Dorsolateral prefrontal cortex (tissue), 122 donors: ENCODE measurements at places on chromosomes 6 and 20. TPM values are rescaled to one million over a fixed set of nuclear protein-coding genes. Genes with fewer than 3 reads are reported as not detected.

- no peak for DNase-seq
These were observed 27.8 kb downstream of the CCN2 start for GRCh38 chr6:131923356-131923755.

GRCh38 chr20:33298391-33298790, 15.4 kb downstream of the BPIFB1 start:
- no peak for DNase-seq

DNA sequence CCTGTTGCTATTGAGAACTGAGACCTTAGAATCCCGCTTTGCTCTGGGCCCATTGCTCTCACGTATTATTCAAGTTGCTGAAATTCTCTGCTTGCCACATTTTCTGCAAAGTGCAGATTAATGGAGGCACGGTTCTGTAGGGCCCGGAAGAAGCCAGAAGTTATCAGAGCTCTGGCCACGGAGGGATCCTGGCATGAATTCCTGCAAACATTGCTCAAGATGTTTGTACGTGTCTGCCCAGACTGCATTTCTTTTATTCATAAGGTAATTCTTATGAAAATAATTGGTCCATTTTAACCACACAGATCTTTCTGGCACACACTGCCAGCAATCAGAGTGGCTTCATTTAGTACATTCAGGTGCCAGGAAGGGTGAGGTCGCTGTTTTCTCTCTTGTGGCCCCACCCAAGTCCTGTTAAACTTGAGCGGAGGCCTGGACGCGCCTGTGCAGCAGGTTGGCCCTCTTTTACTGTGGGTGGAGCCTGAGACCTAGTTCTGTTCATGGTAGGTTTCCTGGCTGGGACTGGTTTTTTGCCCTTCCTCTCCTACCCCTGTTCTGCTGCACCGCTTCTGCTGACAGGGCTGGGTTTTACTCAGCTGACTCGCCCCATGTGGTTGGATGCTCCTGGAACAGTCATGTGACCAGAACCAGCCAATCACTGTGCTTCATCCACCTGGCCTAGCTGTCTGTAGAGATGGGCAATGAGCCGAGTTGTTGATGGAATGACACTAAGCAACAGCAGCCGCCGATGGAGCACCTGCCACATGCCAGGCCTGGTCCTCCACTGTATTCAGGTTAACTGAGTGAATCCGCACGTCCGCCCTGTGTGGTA, 230.2 kb downstream of the CDH4 start:
- DNase-seq: no peak

DNA sequence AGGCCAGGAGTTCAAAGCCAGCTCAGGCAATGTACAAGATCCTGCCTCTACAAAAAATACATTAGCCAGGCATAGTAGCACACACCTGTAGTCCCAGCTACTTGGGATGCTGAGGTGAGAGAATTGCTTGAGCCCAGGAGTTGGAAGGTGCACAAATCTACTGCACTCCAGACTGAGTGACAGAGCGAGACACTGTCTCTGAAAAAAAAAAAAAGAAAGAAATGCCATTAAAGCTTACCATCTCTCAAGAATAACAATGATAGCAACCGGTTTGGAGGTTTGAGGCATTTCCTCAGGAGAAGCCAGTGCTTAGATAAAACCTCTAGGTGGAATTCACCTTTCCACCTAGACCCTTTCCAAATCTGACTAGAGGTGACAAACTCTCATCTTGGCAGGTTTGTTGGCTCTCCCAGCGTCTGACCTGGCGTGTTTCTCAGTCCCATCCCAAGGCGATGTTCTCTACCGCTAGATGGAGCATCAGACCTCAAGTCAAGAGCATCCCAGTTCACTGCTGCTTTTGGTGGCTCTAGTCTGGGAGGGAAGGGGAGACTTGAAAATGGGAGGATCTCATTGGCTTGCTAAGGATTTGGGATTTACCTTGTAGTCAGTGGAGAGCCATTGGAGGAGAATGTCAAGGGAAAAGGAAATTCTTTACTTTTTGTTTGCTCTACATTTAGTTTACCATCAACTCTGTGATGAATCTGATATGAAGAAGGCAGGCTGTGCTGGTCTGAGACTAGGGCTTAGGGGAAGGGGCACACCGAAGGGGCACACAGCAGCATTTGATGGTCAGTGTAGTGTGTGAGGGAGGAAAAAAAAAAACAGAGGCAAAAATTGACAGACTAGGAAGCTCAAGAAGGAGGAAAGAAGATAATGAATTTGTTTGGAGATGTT, 67.9 kb downstream of the NCOA7 start:
- DNase-seq: peak; percentile 51

DNA sequence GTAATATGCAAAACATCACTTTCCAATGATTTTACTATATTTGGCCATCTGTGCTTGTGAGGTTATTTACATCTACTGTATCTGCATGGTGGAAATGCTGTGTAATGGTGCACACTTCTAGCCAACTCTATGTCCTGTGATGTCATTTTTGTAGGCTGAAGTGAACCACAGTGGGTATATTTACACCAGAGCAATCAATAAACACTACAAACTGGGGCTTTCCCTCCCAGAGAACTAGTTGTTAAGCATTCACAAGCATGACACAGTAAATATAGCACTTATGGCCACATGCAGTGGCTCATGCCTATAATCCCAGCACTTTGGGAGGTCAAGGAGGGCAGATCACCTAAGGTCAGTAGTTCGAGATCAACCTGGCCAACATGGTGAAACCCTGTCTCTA, 4.9 kb downstream of the SLC22A2 start:
- DNase-seq: no peak

GRCh38 chr6:105810105-105810921, 275.8 kb upstream of the PRDM1 start:
- no peak for DNase-seq

DNA sequence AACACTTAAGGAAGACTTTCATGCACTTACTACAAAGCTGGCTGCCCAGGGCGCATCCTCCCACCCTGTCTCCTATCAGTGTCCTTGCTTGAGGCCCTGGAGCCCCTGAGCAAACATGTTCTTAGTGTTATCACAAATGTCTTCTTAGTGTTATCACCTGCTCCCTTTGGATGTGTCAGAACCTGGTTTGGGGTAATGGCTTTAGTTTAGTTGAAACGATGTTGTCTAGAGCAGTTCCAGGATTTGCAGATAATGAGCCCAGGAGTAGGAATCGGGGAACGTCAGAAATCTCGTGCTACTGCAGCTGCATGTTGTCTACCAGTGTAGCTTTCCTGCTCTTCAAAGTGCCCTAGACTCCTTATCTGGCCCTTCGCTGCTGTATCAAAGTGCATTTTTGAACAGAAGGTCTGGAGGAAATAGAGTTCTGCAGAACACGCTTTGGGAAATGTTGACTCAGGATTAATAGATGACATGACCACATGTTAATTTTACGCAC, 69.6 kb downstream of the PHACTR2 start:
- DNase-seq: no peak

GRCh38 chr6:29696147-29697125, 15.5 kb upstream of the ZFP57 start:
- peak; percentile 46 for DNase-seq

DNA sequence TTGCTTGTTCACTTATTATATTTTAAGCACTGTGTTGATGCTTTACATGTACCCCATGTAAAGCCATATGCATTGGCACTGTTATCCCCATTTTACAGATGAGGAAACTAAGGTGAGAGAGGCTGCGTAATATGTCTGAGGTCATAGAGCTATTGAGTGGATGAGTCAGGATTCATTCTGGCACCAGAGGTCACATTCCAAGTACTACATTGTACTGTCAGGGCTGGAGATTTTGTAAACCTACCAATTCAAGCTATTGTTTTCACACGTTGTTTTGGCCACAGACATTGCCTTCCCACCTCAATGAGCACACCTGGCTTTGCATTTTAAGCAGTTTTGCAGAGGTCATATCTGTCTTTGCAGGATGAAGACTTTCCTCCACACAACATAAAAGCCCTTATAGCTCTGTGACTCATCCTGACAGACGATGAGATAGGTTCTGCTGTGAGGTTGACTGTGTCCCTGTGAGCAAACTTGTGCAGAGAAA, 33.2 kb downstream of the ANKS1A start:
- no peak for DNase-seq

- no peak for DNase-seq
These were observed 45.3 kb downstream of the PDSS2 start for GRCh38 chr6:107413966-107414645.

DNA sequence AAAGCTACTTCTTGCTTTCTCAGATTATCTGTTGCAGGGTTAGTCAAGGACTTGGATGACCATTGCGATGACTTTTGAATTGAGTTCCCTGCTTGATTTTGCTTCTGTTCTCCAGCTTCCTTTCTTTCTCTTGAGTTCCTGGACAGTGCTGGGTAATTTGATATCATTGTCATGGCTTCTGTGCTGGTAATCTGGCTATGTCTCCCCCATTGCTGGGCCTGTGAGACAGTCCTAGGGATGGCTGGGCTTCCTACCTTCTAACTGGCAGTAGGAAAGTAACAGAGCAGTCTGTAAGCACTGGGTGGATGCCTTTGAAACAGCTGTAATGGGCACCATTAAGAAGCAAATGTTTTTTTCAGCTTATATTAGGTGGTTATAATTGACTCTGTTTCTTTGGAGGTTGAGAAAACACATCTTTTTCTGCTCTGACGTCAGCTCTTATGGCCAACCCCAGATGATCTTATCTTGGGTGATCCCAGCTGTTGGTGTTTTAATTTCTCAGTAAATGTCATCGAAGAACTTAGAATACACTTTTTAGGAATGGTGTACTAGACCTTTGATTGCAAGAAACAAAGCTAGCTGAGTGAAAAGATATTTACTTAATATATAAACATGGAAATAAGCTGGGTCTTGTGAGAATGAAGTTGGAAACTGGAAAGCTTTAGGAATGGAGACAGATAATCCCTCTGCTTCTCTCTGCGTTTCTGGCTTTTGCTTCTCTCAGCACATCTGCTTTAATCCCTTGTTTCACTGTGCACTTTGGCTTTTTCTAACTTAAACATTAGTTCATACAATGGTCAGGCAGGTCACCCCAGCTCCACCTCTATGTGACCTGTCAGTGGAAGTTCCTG, 195.0 kb upstream of the MAN1A1 start:
- no peak for DNase-seq

- DNase-seq: no peak
These were observed 887.1 kb downstream of the TFAP2A start for GRCh38 chr6:9527679-9528286.

GRCh38 chr6:111730864-111731263, 125.2 kb upstream of the TRAF3IP2 start:
- DNase-seq: peak; percentile 39

- DNase-seq: no peak
These were observed 132.1 kb upstream of the SALL4 start for GRCh38 chr20:51934301-51935002.

DNA sequence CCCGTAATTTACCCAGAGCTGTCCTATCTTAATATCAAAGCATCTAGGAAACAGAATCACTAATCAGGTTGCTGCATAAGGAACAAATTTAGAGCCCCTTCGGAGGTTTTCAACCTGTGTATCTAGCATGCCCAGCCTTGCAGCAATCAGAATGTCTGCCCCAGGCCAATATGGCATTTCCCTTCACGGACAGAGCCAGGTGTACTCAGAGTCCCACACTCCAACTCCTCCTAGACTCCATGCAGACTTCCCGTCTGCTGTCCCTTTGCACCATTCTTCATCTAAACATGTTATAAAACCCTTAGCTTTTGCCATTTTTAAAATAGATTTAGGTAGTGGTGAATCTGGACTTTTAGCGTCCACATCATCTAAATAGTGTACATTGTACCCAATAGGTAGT, 61.0 kb downstream of the ZHX3 start:
- no peak for DNase-seq

GRCh38 chr6:3291346-3291745, 32.6 kb downstream of the PSMG4 start:
- peak; percentile 16 for DNase-seq

DNA sequence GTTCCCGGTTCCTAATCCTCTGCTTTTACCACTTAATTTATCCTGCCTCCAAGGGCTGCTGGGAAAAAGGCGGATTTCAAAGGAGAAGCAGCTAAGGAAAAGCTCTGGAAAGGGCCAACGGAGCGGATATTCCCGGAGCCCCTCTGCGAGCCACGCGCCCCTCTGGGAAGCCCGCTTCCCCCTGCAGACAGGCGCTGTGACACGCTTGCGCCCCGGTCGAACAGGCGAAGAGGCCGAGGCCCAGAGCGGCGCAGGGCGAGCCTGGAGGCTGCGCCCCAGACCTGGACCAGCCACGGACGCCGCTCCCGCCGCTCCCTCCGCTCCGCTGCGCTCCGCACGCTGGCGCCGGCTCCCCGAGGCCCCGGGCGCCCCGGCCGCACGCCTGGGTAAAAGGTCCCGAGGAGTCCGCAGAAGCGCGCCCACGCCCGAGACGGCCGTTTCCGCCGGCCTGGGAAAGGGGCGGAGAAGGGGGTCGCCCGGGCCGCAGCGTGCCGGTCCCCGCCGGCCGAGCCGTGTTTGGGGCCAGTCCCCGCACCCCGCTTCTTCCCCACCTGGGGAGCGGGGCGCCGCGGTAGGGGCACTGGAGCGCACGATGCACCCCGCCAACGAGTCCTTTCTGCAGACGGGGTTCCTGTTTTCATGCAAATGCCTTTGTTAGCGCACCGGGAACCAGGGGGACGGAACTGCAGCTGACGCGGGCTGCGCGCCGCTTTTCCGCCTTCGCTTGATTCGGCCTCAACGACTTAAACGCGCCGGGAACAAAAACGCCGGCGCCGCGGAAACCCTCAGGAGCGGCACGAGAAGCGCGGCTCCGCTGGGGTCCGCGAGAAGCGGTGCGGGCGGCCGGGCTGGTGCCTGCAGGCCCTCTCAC, 91.9 kb upstream of the SIRPA start:
- DNase-seq: peak; percentile 65

GRCh38 chr6:167349631-167350274, 24.9 kb downstream of the TTLL2 start:
- DNase-seq: no peak

- no peak for DNase-seq
These were observed 163.0 kb downstream of the SLC24A3 start for GRCh38 chr20:19375395-19375794.

- no peak for DNase-seq
These were observed 8.1 kb downstream of the GFOD1 start for GRCh38 chr6:13479206-13479800.

- DNase-seq: peak; percentile 52
These were observed 339.6 kb downstream of the ARHGAP18 start for GRCh38 chr6:129370268-129370916.

GRCh38 chr6:44257753-44258324, 511 bp upstream of the SLC35B2 start:
- no peak for DNase-seq

Gene MLN
- total RNA-seq: not detected

Gene C6orf163
- 7.2 TPM for total RNA-seq

Gene TUBB1
- total RNA-seq: 0.25 TPM

Gene F13A1
- total RNA-seq: 6.2 TPM

Gene PLCB4
- 27.7 TPM for total RNA-seq

Gene CTCFL
- total RNA-seq: not detected

Gene E2F3
- total RNA-seq: 8.2 TPM

Gene SS18L1
- 31.7 TPM for total RNA-seq

Gene POLR1H
- total RNA-seq: 11.6 TPM

Gene AHI1
- 116 TPM for total RNA-seq

Gene FERMT1
- 6.6 TPM for total RNA-seq

Gene DPM1
- 20.4 TPM for total RNA-seq

Gene PRND
- total RNA-seq: 0.19 TPM

Gene GSTA5
- not detected for total RNA-seq

Gene PSORS1C1
- total RNA-seq: 0.51 TPM

Gene OPN5
- total RNA-seq: not detected
